ENCODE measurements at places on chromosomes 4 and X.

GRCh38 chr4:75736862-75737261 is 12.5 kb downstream of the USO1 start:
- H3K4me1 ChIP-seq, result no peaks in the 10 kb centered on the region
- H3K27me3 ChIP-seq, result no peaks in the 10 kb centered on the region
- no peaks in the 10 kb centered on the region for H3K36me3 ChIP-seq

GRCh38 chr4:173531086-173531965 is 1.3 kb upstream of the HAND2 start:
- peaks cover 4% of the 10 kb centered on the region for H3K36me3 ChIP-seq
- H3K27me3 ChIP-seq, result peaks cover 40% of the 10 kb centered on the region
- H3K27ac ChIP-seq, result no peak overlapping the region
- DNase-seq, result no peak
- no peak overlapping the region for H3K4me3 ChIP-seq

- no peak for DNase-seq
- H3K36me3 ChIP-seq, result no peaks in the 10 kb centered on the region
- no peak overlapping the region for H3K27ac ChIP-seq
- no peaks in the 10 kb centered on the region for H3K4me1 ChIP-seq
- H3K4me3 ChIP-seq, result no peak overlapping the region
- H3K27me3 ChIP-seq, result no peaks in the 10 kb centered on the region
These were observed 277.8 kb downstream of the TENM3 start for GRCh38 chr4:182521011-182521410.

- no peak overlapping the region for H3K27ac ChIP-seq
- H3K27me3 ChIP-seq, result no peaks in the 10 kb centered on the region
- peaks cover 13% of the 10 kb centered on the region for H3K4me1 ChIP-seq
- H3K4me3 ChIP-seq, result no peak overlapping the region
- no peak for DNase-seq
These were observed 128.2 kb downstream of the FRYL start for GRCh38 chr4:48651914-48652313.

- DNase-seq, result no peak
- peaks cover 4% of the 10 kb centered on the region for H3K4me1 ChIP-seq
- H3K27ac ChIP-seq, result no peak overlapping the region
- no peaks in the 10 kb centered on the region for H3K36me3 ChIP-seq
These were observed 223.8 kb downstream of the CHIC2 start for GRCh38 chr4:53840643-53841042.

GRCh38 chr4:1850276-1850675 is 5.7 kb downstream of the LETM1 start:
- no peak for DNase-seq
- H3K4me1 ChIP-seq, result no peaks in the 10 kb centered on the region
- H3K36me3 ChIP-seq, result no peaks in the 10 kb centered on the region

GRCh38 chr4:168769416-168769815 is 240.6 kb downstream of the CBR4 start:
- DNase-seq, result no peak
- H3K4me3 ChIP-seq, result no peak overlapping the region
- H3K36me3 ChIP-seq, result no peaks in the 10 kb centered on the region
- H3K27me3 ChIP-seq, result peaks cover 4% of the 10 kb centered on the region
- H3K4me1 ChIP-seq, result no peaks in the 10 kb centered on the region

Data from endothelial cell (in vitro differentiated cells).